Naive B cell (primary cell): ENCODE measurements at places on chromosomes 2 and 18.
A peak's percentile ranks its signal among the peaks of the same experiment; 100 is the strongest.

- no peak overlapping the region for H3K4me3 ChIP-seq
- H3K4me1 ChIP-seq: no peaks in the 10 kb centered on the region
- DNase-seq: no peak
- H3K36me3 ChIP-seq: no peaks in the 10 kb centered on the region
Measured at GRCh38 chr2:133477616-133477990, 90.7 kb downstream of the NCKAP5 start.

GRCh38 chr2:228689053-228689452, 507.6 kb upstream of the SPHKAP start:
- no peak overlapping the region for H3K4me3 ChIP-seq
- DNase-seq: no peak
- H3K4me1 ChIP-seq: no peaks in the 10 kb centered on the region
- H3K36me3 ChIP-seq: no peaks in the 10 kb centered on the region
- H3K27ac ChIP-seq: no peak overlapping the region

DNA sequence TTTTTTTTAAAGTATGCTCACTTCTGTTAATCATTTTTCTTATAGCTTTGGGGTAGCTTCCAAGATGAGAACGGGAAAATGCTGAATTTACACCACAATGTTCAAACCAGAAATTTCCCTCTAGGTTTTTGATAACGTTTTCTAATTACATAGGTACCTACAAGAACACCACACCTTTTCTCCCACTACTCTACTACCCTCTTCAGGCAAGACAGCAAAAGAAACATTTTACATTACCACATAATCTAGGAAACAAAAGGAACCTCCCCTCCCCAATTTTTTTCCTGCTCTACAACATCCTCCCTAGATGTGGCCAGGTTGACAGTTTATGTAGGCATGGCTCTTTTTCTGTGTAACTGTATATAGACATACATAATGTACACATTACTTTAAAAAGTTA, 32.4 kb downstream of the NDUFAF7 start:
- H3K36me3 ChIP-seq: peaks cover 9% of the 10 kb centered on the region
- peaks cover 16% of the 10 kb centered on the region for H3K4me1 ChIP-seq
- H3K27ac ChIP-seq: peak overlapping the region; percentile 1
- DNase-seq: no peak
- no peak overlapping the region for H3K4me3 ChIP-seq
- H3K27me3 ChIP-seq: no peaks in the 10 kb centered on the region

GRCh38 chr18:79527656-79528315, 132.1 kb downstream of the NFATC1 start:
- no peaks in the 10 kb centered on the region for H3K27me3 ChIP-seq
- H3K4me1 ChIP-seq: peaks cover 31% of the 10 kb centered on the region
- DNase-seq: no peak
- peak overlapping the region; percentile 82 for H3K27ac ChIP-seq
- H3K36me3 ChIP-seq: peaks cover 5% of the 10 kb centered on the region
- H3K4me3 ChIP-seq: no peak overlapping the region

DNA sequence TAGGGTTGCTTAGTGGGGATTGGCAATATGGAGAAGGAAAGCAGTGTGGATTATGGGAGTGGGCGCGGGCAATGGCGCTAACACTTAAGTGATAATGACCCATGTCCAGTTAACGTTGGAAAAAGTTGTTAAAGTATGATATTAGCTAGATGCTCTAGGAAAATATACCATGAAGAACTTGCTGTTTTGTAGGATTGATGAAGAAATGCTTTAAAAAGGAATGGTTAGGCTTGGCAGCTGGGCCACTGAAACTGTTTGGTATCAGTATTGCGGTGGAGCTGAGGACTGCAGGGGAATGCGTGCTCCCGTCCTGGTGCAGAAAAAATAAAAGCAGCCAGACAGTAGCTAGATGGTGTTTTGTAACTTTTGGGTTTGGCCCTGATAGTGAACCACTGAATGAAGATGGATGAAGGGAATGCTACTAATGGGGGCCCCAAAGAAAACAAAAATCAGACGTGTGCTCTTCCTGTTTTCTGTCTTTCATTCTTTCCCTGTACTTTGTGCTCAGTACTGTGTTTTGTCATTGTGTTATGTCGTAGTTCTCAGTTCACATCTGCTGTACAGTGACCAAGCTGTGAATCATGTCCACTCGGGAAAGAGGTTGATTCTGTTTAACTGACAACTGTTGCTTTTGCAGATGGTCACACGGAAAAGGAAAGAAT, 999 bp downstream of the INSIG2 start:
- H3K27ac ChIP-seq: peak overlapping the region; percentile 1
- no peaks in the 10 kb centered on the region for H3K36me3 ChIP-seq
- H3K4me3 ChIP-seq: peak overlapping the region; percentile 93
- DNase-seq: peak; percentile 7
- H3K4me1 ChIP-seq: peaks cover 36% of the 10 kb centered on the region
- H3K27me3 ChIP-seq: no peaks in the 10 kb centered on the region
